Activated naive CD4-positive, alpha-beta T cell treated with anti-CD3 and anti-CD28 coated beads for 36 hours (primary cell): ENCODE measurements at places on chromosomes 2 and 18.
A peak's percentile ranks its signal among the peaks of the same experiment; 100 is the strongest.

DNA sequence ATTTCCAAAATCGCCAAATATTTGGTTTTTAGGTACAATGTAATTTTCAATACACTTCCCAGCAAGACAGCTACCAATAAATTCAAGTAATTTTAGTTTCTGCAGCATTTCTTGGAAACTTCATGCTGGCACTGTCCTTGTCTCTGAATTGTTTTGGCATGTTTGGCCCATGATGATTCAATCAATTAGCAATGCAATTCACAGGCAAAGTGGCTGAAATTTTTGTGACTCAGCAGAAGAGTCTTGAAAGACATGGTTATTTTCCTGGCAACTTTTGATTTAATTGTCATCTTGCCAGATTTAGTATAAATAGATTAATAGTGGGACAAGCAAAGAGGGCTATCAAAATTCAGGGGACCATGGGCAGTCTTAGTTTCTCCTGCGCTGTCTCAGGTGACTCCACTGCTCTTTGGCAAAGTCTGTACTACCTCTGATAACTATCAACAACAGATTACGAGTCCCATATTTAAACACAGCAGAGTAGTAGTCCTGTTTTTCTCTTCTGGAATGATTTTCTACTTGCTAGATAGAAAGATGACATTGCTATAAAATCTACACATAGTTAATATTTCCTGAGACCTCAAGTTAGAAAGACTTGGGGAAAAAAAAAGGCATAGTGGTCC, 88.9 kb upstream of the CYP26B1 start:
- DNase-seq = no peak

- peak; percentile 42 for DNase-seq
Observed at GRCh38 chr18:9673296-9674251, 34.5 kb upstream of the RAB31 start.

GRCh38 chr2:233464531-233465240, 101.9 kb downstream of the USP40 start:
- DNase-seq = no peak

GRCh38 chr2:151900331-151900730, 72.1 kb upstream of the ARL5A start:
- DNase-seq = no peak

DNA sequence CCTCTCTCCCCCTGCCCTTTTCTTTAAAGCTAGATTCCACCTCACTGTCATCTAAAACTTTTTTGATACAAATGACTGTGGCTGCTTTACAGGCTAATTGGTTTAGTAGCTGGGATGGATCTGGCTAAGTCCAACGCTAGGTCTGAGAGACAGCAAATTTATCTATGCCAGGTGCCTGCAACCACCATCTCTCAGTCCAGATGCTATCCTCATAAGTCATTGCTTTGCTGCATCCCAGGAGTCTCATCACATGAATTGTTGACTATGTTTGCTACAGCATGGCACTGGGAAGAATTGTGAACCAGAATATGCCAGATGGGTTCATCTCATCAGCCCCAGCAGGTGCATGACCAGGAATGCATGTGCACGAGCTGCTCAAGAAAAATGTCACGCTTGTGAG, 100.0 kb upstream of the PID1 start:
- DNase-seq = no peak

GRCh38 chr2:234864506-234864905, 87.3 kb upstream of the SH3BP4 start:
- DNase-seq = no peak

DNA sequence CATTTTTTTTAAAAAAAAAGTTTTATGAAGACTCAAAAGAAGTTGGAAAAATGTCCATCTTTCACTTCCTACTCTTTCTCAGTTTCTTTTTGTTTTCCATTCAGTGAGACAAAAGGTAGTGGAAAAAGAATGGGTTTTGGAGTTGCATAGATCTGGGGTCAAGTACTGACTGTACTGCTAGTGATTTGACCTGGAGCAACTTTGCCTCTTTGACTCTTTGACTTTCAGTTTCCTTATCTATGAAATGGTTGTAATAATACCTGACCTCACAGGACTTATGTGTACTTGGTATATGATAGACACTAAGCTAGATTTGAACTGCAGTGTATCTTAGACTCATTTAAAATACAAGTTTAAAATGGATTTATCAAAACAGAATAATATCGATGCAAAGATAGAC, 3.5 kb upstream of the KCNE4 start:
- DNase-seq = no peak

DNA sequence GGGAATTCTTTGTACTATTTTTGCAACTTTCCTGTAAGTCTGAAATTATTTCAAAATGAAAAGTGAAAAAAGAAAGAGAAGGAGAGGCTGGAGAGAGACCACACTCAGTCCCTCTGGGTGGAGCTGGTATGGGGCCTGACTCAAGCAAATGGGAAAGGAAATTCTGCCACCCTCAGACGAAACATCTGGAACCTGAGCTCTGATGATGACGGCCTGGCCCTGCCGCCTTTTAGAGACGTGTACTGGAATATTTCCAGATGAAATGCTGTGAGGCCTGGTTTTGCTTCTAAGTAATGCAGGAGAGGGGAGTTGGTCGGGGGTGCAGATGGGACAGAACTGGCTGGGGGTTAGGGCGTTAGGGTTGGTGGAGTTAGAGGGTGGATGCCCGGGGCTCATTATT, 57.4 kb upstream of the GLI2 start:
- DNase-seq = no peak

DNA sequence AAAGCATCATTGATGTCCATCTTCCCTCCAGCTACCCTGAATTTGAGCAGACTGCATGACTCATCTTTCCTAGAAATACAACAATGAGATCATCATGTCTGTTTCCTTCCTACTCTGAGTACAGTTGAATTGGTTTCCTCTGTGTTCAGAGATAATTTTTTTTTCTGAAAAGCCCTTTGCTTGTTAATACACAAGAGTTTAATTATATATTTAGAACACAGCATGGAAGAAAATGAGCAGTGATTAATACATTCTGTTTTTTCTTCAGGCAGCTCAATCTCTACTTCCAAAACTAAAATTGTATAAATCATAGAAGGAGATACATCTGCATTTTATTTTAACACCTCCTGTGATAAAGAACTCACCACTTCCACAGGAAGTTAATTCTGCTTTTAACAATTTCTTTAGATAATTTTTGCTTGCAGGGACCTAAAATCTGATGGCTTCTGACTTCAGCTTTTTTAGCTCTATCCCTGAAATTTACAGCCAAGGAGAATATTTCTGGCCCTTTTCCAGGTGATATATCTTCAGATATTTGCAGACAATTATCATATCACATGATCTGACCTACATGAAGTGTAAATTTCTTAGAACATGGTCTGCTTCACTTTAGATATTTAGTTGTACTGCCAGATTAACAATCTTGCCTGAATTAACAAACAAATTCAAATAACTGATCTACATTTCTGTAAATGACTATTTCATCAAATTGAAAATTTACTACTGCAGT, 249.0 kb downstream of the TRIB2 start:
- DNase-seq = no peak

GRCh38 chr2:74428675-74429074, 7.1 kb downstream of the WDR54 start:
- no peak for DNase-seq

DNA sequence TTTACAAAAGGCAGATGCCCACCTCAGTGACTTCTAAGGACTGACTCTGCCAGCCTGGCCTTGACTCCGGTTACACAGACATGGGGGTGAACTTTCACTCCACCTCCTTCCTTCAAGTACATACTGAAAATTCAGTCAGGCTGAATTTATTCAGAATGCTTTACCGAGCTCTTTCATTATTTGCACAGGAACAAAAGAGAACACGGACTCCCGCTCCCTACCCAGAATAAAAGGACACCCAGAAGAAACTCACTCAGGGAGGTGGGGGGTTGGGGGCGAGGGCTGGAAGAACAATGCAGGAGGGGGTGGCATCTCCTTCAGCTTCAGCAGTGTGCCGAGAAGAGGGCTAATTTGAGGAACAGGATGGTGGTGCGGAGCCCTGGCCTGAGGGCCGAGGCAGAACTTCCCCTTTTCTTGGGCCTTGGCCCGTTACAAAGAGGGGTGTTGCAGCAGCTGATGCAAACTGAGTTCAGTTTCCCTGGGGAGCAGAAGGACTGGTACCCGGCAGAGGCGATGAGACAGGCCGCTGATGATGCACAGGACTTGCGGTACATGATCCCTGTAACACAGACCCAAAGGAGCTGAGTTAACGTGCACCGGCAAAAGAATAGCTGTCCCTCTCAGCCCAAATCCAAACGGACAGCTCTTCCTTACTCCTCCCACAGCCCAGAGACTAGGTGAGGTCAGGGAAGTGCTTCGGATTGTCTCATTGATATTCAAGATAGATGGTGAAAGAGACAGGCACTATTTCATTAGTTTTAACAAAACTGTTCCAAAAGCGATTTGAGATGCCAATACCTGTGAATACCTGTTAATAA, 24.1 kb downstream of the LYPD1 start:
- no peak for DNase-seq

DNA sequence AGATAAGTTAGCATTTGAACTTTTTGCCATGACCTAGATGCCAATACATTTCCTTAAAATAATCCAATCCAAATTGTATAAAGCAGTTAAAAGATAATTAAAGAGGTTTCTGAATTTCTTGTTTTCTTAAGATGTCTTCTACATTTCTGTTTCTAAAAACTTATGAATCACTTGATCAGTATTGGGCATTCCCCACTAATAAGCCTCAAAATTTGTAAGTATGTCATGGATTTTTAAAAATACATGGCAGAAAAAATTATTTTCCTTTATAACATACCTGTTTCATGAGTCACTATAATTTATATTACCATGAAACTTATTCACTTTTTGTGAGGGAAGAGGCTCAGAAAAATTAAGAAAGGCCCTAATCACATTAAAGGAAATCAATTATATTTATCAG, 90.3 kb upstream of the TFPI start:
- DNase-seq = no peak

GRCh38 chr18:70289351-70290312, 787 bp downstream of the SOCS6 start:
- DNase-seq = peak; percentile 14

GRCh38 chr2:30269771-30270145, 38.4 kb downstream of the LBH start:
- DNase-seq = no peak

DNA sequence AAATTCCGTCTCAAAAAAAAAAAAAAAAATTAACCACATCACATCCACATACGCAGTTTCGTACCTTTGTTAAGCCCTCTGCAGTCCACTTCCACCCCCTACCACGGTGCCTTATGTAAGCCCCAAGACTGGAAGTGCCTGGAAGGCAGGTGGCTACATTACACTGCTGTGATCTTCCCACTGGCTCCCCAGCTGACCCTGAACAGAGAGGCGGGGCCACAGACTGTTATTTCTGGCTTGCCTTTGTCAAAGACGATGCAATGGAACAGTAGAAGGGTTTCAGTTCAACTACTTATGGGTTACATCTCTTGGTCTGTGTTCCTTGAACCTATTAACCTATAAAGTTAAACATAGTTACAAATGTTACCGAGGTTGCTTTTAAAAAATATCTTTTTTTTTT, 15.7 kb upstream of the COX7A2L start:
- DNase-seq = no peak

DNA sequence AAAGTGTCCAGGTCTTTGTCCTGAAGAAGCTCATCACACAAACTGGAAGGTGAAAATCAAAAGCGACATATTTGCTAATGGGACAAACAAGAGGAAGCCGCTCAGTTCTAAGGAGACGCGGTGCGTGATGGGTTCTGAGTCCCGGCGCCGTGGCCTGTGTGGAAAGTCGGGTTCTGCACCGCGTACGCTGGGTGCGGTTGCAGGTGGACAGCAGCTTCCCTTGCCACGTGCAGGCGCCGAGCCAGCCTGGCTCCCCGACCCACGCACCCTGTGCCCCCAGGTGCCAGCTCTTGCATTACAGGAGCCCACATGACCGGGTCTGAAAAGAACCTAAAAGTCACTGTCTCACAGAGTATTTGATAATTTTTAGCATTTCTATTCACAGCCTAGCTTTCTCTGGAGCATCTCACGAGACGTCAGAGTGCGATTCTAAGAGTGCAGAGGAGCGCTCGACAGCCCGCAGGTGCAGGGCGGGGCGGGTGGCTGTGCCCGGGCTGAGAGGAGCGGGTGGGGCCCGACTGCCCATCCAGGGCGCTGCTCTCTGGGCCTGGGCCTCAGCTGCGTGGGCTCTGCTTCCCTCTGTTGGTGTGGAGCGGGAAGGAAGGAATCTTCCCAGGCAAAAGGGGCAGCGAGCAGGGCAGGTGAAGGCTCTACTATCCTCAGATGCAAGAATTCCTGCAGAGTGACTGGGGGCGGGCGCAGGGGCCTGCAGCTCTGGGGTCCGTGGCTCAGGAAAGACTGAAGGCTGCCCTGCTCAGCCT, 39.4 kb downstream of the MYT1L start:
- no peak for DNase-seq
